ENCODE measurements at places on chromosomes 6 and 20.

- DNase-seq = no peak
These were observed 65.3 kb upstream of the MLN start for GRCh38 chr6:33869121-33869520.

DNA sequence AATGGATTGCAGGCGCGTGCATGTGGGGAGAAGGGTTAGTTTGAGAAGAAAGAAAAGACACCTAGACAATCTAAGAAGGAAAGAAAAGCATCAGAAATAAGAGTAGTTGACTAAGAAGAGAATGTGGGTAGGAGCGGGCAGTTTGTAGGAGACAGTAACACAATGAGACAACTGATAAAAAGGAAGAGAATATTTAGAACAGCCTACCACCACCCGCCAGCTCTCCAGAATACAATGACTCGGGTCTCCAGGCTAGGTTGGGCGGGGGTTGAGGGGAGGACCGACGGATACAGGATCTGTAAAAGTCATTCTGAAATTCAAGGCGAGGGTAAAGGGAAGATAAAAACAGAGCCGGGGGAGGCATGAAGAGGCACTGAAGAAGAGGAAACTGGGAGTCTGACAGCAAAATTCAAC is 712 bp downstream of the ABHD16A start:
- DNase-seq = no peak

DNA sequence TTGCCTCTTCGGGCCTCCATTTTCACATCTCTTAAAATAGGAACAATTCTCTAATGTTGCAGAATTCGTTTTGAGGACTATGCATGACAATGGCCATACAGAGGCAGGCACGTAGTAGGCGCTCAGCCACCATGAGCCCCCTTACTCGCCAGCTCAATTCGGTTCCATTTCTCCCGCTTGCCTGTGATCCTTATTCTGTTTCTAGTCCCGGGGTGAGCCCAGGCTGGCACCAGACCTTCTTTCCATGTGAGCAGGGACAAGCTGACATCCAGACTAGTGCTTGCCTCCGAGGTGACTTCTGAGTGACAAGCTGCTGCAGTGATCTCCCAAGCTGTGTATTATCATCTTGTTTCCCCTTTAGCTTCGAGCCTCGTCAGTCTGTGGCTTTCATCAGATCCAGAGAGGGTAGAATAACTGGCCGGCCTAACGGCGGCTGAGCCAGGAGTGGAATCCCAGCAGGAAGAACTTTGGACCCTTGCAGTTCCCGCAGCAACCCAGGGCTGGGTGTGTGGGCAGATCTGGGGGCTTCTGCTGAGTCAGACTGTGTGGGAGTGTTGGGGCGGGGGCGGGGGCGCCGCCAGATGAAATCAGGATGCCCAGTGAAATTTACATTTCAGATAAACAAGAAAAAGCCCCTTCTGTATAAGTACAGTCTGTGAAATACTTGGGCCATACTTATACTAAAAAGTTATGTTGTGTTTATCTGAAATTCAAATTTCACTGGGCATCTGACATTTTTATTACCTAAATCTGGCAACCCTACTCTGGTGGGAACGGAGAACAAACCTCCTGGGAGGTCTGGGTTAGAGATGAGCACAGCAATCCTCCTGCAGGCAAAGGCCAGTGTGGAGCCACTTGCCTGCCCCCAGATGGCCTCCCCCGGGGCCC is 10.9 kb downstream of the BANF2 start:
- peak; percentile 69 for DNase-seq

- no peak for DNase-seq
These were observed 28.2 kb upstream of the FUCA2 start for GRCh38 chr6:143539734-143540133.

DNA sequence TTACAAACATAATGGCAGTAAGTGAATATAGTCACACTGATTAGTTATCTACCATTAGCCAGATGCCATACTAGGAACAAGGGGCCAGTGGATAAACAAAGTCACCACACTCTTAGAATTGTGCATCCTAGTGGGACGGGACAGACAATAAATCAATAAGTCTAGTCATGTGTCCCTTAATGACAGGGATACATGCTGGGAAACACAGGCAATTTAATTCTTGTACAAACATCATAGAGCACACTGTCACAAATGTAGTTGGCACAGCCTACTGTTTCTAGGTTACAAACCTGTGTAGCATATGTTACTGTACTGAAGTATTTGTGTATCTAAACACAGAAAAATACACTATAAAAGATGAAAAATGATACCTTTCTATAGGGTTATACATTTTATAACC is 123.0 kb upstream of the FAM184A start:
- no peak for DNase-seq

GRCh38 chr20:41080866-41081265 is 52.2 kb downstream of the TOP1 start:
- DNase-seq = no peak

GRCh38 chr20:44958276-44958675 is 1.9 kb downstream of the TOMM34 start:
- DNase-seq = no peak

- DNase-seq = no peak
These were observed 139.6 kb downstream of the VEGFA start for GRCh38 chr6:43909474-43910148.

GRCh38 chr20:43337036-43337435 is 120.7 kb upstream of the SRSF6 start:
- DNase-seq = no peak

DNA sequence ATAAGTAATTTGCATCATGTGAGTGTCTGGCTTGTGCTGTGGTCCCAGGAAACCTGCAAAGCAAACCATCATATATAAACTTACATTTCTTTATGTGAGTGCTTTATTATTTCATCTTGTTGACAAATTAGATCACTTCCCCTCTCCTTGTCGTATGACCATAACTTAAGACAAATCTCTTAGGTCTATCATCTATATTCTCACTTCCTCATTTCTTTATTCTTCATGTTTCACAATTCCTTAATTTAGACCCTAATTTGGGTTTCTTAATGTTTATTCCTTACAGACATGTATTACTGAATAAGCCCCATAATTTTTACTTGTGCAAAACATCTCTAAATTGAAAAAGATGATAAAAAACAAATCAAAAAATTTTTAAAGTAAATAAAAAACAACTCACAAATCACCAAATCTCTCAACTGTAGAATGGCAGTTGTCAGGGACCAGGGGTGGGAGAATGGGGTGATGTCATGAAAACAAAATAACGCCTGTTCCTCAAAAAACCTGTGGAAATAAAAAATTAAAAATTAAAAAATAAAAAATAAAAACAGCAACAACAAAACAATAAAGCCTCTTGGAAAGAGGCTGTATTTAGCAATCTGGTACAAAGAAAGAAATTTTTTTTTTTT is 49.5 kb upstream of the FBXO30 start:
- DNase-seq = no peak

Data from NCI-H526 (cell line).